ENCODE measurements at places on chromosomes 6 and 20.

GRCh38 chr6:160950507-160950906, 41.1 kb upstream of the MAP3K4 start:
- no peak for DNase-seq

GRCh38 chr6:3285732-3286131, 27.0 kb downstream of the PSMG4 start:
- no peak for DNase-seq

GRCh38 chr6:5464099-5464885, 203.0 kb downstream of the FARS2 start:
- DNase-seq: no peak

- peak; percentile 74 for DNase-seq
Observed at GRCh38 chr6:45423111-45423823, 45.5 kb upstream of the SUPT3H start.

DNA sequence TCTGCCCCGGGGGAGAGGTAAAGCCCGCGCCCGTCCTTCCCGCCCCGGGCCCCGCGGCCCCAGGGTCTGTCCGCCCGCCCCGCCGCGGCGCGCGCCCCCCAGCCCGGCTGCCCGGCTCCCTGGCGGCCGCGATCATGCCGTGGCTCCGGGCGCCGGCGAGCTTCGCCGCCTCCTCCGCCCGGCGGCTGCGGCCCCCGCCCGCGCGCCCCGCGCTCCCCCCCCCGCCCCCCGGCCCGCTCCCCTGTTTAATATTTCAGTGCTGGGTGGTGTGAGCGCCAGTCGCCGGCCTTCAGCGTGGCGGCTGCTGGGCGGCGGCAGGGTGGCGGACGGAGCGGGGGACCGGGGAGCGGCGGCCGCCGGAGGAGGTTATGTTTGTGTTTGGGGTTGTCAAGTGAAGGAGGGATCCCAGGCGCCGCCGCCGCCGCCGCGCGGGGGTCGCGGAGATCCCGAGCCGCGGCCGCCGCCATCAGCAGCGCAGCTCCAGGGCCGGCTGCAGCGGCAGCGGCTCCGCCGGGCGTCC, at the start of gene HIVEP1:
Gene HIVEP1 (plus strand): TSS at position 275 of the 520 bp plus-strand sequence. CDS start 3,317 bp downstream, outside the sequence.
- DNase-seq: peak; percentile 45

DNA sequence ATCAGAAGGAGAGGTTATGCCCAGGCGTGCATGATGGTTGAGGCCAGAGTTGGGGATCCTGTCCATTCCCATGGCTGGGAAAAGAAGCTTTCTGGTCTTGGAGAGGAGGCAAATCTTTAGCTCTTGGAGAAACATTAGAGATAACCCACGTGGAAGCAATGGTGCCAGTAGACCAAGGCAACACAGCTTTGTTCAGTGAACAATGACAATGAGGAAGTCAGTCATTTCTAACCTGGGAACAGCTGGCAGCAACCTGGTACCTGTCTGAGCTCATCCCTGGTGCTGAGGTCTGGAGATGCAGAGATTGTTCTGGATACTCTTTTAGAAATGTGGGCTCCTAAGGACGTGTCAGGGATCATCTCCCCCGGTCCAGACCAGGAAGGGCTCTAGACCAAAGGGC, 76.7 kb upstream of the PAX1 start:
- no peak for DNase-seq

GRCh38 chr6:37589941-37590340, 90.2 kb upstream of the CCDC167 start:
- DNase-seq: no peak

DNA sequence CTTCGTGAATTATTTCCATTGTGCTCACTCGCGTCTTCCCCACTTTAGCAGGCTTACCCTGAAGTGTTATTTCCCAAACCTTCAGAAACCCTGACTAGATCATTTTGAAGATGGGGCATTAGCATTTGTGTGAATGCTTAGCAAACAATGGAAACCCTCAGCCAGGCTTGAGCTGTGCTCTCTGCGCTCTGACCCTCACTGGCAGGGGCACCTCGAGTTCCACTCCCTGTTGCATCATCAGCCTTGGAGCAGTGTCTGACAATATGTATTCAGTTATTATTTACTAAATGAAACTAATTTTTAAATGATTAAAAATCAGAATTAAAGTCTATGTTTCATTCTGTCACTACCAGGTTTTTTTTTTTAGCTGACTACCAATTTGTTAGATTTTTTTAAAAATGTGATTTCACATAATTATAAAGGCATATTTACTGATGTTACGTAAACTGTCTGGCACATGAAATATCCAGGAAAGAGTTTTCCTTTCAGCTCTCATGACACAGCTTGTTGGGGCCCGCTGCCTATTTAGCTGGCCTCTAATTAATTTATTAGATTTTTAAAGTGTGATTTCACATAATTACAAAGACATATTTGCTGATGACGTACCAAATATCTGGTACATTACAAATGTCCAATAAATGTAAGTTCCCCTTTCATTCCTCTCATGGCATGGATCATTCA, 155.2 kb downstream of the PACRG start:
- DNase-seq: no peak

GRCh38 chr6:126682440-126682839, 342.5 kb downstream of the CENPW start:
- DNase-seq: no peak

DNA sequence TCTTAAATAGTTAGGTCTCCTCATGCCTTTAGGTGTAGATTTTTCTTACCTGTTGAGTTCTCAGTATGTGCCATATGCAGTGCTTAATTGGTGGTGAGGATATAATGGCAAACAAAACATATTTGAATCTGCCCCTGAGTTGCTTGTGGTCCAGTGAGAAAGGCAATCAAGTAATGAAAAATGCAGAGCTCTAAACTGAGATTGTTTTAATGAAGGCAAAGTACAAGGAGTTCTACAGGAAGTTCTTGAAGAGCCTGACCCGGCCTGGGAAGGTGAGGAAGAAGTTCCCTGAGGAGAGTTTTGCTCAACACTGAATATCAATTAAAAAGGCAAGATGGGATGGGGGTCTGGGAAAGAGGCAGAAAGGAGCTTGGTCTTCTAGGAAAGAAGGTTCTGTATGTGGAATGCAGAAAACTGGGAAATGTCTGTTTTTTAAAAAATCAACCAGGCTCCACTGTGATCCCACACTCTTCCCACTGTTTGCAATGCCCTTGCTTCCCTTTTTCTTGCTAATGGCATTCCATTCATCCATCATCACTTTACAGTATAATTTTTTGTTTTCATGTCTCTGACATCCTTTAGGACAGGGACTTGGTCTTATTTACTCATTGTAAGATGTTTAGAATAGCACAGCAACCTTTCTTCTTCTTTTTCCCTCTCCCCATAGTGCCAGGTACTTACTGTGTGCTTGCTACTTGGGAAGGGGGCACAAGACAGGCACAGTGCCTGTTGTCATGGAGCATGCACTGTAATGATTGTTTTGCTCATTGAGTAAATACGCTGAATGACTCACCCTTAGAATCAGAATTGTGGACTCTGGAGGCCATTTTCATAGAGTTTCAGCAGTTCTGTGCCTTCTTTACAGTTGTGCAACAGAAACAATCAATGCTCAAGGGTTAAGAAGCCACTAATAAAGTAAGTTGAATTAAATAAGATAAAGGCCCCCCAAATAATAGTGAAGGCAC, 64.3 kb downstream of the ANKS1A start:
- DNase-seq: no peak

GRCh38 chr20:16485401-16485800, 87.8 kb downstream of the KIF16B start:
- DNase-seq: no peak

DNA sequence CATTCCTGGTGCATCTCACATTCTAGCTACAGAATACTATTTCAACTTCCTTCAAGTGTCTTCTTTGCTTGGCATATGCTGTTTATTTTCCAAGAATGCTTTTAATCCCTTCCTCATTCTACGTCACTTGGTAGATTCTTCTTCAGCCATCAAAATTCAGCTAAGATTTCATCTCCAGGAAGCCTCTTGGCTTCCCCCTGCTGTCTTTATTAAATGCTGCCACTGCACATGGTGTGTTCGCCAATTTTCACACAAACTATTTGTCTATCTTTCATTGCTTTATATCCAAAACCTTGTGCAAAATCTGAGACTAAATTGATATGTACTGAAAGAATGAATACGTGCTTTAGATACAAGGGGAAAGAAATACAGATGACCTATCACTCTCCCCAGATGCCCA, 253.0 kb downstream of the RFPL4B start:
- DNase-seq: no peak

- DNase-seq: no peak
Observed at GRCh38 chr6:44781912-44782597, 394.5 kb downstream of the CDC5L start.

DNA sequence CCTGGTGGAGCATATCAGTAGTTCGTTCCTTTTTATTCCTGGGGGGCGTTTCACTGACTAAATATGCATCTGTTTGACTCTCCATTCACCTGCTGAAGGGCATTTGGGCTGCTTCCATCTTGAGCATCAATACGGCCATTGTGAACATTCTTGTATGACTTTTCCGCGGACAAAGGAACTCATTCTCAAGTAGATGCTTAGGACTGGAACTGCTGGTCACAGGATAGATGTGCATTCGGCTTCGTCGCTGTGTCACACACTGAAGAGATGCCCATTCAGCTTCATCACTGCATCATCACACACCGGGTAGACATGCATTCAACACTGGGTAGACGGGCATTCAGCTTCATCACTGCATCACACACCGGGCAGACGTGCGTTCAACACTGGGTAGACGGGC, 95.3 kb downstream of the TAF4 start:
- DNase-seq: no peak

DNA sequence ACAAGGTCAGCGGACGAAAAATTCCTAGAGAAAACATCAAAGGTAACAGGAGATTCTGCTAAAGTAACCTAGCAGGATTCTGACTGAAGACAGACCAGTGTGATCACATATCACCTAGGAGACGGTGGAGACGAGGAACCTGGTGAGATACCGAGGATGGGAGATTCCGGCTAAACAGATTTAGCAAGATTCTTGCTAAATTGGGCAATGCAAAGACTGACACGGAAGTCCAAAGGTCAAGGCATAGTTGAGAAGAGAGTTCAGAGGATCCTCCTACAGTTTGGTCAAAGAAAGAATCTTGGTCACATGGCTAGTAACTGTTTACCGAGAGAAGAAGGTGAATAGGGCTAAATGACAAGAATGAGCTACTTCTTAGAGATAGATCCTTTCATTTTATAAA, 61.1 kb downstream of the TMEM170B start:
- no peak for DNase-seq

- no peak for DNase-seq
Observed at GRCh38 chr20:10167040-10167439, 51.6 kb upstream of the SNAP25 start.

DNA sequence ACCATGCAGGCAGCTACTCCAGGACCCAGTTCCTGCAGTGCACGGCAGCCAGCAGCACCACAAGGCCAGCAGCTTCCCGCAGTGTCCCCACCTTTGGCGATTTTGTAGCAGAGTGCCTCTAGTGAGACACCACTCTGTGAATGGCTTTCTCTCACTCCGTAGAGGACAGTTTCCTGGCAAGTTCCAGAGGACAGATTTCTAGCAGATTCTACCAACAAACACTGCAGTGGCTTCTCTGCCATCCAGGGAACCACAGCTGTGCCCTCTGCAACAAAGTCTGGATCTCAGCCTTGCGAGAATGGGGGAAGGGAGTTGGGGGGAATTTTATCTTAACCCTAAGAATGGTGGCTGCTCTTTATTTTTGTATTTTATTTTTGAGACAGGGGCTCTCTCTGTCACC, 28.7 kb downstream of the SNHG17 start:
- DNase-seq: peak; percentile 15

GRCh38 chr6:111679126-111679858, 73.6 kb upstream of the TRAF3IP2 start:
- peak; percentile 10 for DNase-seq

- DNase-seq: no peak
Observed at GRCh38 chr6:105199711-105200110, 19.9 kb upstream of the POPDC3 start.

GRCh38 chr6:102701019-102701418, 1307.5 kb downstream of the GRIK2 start:
- DNase-seq: no peak

- DNase-seq: no peak
Observed at GRCh38 chr6:146498309-146498708, 45.3 kb upstream of the RAB32 start.

- no peak for DNase-seq
Observed at GRCh38 chr20:57587989-57588377, 27.1 kb downstream of the PCK1 start.

GRCh38 chr20:63738687-63739129, 868 bp upstream of the SLC2A4RG start:
- peak; percentile 45 for DNase-seq

DNA sequence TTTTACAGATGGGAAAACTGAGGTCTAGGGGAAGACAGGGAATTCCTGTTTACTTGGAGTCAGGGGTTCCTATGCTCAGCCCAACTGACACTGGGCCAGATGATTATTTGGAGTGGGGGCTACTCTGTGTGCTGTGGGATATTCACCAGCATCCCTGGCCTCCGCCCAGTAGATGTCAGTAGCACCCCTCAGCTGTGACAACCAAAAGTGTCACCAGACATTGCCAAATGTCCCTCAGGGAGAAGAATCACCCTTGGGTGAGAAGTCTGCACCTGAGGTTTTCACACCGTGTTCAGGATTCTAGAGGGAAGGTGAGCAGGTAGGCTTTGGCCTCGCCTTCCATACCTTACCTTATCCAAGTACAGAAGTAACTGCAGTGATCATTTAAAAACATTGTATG, 27.6 kb downstream of the CDH26 start:
- peak; percentile 27 for DNase-seq

- DNase-seq: no peak
Observed at GRCh38 chr6:132210886-132211563, 190.2 kb downstream of the MOXD1 start.

- DNase-seq: no peak
Observed at GRCh38 chr20:17511401-17511800, 19.8 kb downstream of the BFSP1 start.

- DNase-seq: no peak
Observed at GRCh38 chr20:33148040-33148439, 19.9 kb upstream of the BPIFA2 start.

GRCh38 chr6:18451756-18452155, 64.6 kb downstream of the RNF144B start:
- no peak for DNase-seq

- no peak for DNase-seq
Observed at GRCh38 chr6:167906899-167907298, 80.2 kb downstream of the AFDN start.

DNA sequence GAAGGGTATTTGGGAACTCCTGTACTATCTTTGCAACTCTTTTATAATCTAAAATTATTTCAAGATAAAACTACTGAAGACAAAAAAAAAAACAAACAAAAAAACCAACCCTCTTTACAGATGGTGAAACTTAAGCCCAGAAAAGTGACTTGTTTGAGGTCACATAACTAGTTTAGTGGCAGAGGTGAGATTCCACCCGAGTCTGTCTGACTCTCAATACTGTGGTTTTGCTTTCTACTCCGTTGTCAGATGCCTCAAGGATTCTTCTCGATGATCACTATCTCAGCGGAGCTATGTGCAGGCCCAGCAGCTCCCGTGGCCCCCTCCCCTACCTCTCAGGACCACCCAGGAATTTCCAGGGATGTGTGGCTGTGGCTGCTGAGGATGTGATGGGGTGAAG, 36.1 kb upstream of the KCNB1 start:
- no peak for DNase-seq
